Stimulated activated CD8-positive, alpha-beta memory T cell treated with anti-CD3 and anti-CD28 coated beads, Interleukin-15, amount 100 ng/mL, for 48 hours (primary cell): ENCODE measurements at places on chromosomes 1 and 21.

GRCh38 chr1:82589588-82589987 is 788.9 kb downstream of the ADGRL2 start:
- no peak for DNase-seq

DNA sequence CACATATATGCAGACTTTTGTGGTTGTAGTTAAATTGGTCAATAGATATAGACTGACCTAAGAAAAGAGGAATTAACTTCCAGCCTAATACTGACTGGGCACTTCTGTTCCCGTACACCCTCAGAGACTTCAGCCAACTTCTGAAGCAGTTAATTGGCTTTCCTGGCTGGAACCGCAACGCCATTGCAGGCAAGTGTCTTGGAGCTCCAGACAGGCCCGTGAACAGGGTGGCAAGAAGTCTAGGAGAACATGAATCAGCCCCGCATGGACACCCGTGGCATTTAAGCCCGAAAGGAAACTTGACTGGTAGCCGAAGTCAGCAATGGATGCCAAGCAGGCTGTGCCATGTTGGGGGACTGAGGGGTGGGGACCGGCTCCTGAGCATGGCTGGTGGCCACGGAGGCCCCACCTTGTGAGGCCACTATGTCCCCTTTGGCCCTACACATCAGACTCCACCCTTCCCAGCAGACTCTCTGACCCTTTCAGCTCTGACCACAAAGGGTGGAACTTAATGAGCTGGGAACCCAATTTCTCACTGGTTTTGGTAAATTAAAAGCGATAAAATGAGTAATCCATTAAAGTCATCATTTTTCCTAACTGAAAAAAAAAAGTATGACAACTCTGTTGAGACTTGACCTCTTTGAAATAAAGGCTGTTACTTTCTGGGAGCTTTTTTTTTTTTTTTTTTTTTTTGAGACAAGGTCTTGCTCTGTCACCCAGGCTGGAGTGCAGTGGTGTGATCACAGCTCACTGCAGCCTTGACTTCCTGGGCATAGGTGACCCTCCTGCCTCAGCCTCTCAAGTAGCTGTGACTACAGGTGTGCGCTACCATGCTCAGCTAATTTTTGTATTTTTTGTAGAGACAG is 54.1 kb downstream of the RUNX1 start:
- DNase-seq = no peak

- no peak for DNase-seq
Measured at GRCh38 chr1:79614106-79614505, 607.6 kb upstream of the ADGRL4 start.

DNA sequence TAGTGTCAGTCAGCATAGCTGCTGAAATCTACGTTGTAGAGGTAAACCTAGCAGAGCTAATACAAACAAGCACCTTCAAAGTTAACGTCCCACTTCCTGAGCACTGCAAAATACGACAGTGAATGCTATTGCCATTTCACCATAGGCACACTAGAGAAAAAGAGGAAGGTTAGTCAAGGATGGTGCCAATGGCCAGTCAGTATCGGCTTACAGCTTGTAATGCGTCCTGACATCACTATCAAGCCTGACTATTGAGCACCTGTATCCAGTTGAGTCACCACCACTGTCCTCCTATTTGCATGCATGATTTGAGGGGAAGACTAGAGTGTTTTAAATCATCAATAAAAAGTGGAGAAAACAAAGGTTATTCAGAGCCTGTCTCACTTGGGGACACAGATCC is 34.4 kb downstream of the NUCKS1 start:
- no peak for DNase-seq

GRCh38 chr1:160161965-160162705 is 10.7 kb downstream of the ATP1A4 start:
- DNase-seq = no peak

DNA sequence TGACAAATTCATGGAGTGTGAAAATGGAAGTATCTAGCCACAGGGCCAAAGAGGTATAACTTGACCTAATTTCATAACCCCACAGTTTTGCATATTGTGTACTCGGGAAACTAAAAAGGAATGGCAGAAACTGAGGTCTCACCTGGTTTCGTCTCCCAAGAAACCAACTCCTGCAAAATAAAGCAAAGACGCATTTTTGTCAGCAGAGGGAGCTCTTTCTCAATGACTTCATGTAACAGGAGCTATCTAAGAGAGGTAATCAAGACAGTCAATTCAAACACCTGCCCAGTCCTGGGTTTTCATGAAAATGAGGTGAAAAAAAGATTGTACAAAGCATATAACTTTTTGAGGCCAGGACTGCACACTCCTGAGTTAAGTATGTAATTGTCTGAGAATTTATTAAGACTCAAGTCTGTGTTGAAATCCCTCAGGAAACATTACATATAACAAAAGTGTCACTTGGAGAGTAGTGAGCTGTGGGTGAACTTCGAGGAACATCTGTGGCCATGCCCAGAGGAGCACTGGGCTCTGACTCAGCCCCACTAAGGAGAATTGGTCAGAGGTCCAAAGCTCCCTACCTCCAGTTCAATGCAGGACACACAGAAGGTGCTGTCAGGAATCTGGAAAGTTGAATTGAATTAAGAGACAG is 17.6 kb downstream of the FCRL4 start:
- peak; percentile 4 for DNase-seq

GRCh38 chr1:46675549-46676314 is 4.1 kb downstream of the TEX38 start:
- DNase-seq = no peak

- DNase-seq = no peak
Measured at GRCh38 chr1:3298197-3298596, 156.3 kb upstream of the ARHGEF16 start.

DNA sequence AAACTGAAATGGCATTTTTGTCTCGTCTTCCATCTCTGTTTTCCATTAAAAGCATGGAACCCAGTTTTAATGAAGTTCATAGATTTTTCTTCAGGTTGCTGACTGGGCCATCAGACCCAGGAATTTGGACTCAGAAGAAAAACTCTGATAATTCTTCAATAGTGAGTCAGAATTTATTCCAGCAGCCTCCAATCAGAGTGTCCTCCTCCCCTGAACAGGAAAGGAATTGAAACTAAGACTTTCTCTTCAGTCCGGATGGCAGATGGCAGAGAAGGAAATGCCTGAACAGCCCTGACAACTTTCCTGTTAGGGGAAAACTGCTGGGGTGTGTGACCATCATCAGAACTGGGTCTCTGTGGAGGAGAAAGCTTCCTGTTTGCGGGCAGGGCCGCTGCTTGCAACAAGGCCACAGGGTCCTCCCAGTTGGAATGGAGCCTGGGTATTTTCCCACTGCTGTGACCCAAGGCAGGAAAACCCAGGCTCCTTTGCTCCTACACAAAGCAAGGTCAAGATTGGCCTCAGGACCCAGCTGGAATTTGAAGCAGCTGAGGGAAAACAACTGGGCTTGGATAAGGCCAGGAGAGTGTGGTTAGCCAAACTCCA is 20.7 kb downstream of the CD34 start:
- no peak for DNase-seq

- DNase-seq = no peak
Measured at GRCh38 chr21:31347435-31348032, 3.5 kb upstream of the TIAM1 start.

- DNase-seq = peak; percentile 12
Measured at GRCh38 chr1:159798893-159799292, 3.3 kb upstream of the FCRL6 start.

GRCh38 chr1:202214089-202214843 is 20.7 kb downstream of the LGR6 start:
- no peak for DNase-seq

DNA sequence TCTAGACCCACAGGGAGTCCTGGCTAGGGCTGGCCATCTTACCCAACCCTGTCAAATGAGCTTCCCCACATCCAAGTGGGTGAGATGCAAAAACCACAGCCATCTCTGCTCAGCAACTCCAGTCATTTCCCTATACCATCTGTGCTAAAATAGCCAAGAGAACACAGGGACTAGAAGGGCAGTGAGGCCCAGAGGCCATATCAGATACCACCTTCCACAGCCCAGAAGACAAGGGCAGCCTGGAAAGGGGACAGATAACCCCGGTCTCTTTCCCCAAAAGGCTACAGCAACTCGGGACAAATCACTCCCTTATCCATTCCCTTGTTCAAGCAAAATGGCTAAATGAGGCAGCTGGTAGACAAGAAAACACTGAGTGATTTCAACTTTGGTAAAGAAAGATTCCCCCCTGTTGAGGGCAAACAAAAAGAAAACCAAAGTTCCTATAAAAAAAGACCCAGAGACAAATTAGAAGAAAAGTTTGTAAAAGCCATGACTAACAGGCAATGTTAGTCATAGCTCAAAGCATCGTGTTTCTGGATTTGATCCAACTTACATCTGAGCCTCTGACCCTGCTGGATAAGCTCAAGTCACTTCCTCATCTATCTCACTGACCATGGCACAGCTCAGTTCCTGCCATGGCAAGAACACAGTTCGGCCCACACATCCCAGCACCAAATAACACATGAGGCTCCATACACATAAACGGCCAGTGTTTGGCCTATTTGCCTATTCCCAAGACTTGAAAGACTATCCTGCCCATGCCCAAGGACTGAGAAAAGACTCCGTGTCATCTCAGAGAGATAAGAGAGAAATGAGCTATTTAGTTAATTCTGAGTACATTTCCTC is 3.1 kb downstream of the LAMB3 start:
- DNase-seq = no peak

DNA sequence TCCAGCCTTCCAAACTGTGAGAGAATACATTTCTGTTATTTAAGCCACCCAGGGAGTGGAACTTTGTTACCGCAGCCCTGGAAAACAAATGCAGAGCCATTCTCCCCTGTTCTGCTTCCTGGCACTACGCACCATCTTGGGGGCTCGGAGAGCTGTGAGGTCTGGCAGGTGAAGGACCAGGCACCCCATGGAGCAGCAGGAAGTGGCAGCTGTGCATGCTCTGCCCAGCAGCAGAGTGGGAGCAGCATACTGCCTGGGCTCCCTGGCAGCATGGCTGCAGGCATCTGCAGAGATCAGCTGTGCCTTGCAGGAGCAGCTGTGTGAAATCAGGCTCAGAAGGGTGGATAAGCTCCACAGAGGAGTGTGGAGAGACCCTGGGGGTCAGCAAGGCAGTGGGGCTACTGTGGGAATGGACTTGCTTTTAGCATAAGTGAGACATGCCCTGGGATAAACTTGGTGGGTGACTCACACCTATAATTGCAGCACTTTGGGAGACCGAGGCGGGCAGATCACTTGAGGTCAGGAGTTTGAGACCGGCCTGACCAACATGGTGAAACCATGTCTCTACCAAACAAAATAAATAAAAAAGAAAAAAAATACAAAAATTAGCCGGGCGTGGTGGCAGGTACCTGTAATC is 17.7 kb upstream of the ZSCAN20 start:
- DNase-seq = no peak

DNA sequence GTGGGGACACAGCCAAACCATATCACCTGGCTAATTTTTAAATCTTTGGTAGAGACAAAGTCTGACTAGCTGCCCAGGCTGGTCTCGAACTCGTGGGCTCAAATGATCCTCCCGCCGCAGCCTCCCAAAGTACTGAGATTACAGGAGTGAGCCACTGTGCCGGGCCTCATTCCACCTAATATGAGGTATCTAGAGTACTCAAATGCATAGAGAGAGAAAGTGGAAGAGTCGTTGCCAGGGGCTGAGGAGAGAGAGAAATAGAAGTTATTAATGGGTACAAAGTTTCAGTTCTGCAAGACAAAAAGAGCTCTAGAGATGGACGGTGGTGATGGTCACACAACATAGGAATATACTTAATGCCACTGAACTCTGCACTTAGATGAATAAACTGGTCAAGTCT is 119.6 kb downstream of the TOMM20 start:
- DNase-seq = no peak

DNA sequence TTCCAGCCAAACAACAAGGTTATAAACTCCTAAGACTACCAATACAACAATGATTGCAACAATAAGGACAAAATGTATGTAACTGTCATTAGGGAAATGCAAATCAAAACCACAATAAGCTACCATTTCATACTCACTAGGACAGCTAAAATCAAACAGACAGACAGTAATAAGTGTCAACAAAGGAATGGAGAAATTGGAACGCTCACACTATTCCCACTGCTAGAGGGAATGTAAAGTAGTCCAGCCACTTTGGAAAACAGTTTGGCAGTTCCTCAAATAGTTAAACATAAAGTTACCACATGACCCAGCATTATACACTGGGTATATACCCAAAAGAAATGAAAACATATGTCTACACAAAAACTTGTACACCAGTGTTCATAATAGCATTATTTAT is 9.3 kb downstream of the PRKAB2 start:
- DNase-seq = no peak

GRCh38 chr1:15542388-15543250 is 16.0 kb downstream of the DNAJC16 start:
- no peak for DNase-seq

DNA sequence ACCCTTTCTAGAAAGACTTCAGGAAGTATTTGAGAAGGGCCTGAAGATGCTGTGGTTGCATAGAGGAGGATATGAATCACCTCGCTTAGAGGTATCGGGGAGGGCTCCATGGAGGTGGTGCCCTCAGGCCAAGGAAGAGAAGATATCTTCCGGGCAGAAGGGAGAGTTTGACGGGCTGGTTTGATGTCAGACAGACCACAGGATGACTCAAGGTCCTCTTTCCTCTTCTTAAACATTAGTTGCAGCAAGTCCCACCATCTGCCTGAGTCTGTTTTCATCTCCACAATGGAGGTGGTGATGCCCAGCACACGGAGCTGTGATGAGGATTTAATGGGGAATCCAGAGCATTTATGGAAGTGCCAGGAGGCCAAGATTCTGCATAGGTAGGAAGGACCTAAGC is 25.1 kb upstream of the RUNX3 start:
- peak; percentile 75 for DNase-seq

GRCh38 chr1:204232526-204232925 is 18.7 kb upstream of the GOLT1A start:
- DNase-seq = no peak

DNA sequence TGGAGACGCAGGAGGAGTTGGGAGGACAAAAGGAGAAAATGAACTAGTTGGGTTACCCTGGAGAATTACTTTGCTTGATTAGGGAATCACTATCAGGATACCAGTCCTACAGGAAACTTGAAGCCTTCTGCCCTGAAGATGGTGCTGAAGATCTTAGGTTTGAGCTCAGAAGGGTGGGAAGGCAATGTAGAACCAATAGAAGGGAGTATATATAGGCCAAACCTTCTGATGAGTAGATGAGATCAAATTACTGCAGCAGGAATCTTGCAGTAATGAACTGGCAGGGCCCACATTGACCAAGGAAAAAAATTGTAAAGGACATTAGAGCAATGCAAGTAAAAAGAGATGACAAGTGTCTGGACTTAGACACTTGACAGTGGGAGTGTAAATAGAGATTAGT is 116.3 kb upstream of the CACYBP start:
- no peak for DNase-seq
